ENCODE measurements at places on chromosomes 13 and 19.

- DNase-seq: no peak
These were observed 113.0 kb downstream of the UFM1 start for GRCh38 chr13:38462605-38463004.

GRCh38 chr19:18647807-18648206 is 11.0 kb downstream of the KLHL26 start:
- no peak for DNase-seq

- DNase-seq: peak; percentile 9
These were observed 6.1 kb upstream of the KANK2 start for GRCh38 chr19:11203194-11204075.

GRCh38 chr19:390386-391206 is 18.4 kb downstream of the C2CD4C start:
- DNase-seq: no peak

GRCh38 chr19:39173502-39173991 is 23.2 kb upstream of the NCCRP1 start:
- DNase-seq: no peak

DNA sequence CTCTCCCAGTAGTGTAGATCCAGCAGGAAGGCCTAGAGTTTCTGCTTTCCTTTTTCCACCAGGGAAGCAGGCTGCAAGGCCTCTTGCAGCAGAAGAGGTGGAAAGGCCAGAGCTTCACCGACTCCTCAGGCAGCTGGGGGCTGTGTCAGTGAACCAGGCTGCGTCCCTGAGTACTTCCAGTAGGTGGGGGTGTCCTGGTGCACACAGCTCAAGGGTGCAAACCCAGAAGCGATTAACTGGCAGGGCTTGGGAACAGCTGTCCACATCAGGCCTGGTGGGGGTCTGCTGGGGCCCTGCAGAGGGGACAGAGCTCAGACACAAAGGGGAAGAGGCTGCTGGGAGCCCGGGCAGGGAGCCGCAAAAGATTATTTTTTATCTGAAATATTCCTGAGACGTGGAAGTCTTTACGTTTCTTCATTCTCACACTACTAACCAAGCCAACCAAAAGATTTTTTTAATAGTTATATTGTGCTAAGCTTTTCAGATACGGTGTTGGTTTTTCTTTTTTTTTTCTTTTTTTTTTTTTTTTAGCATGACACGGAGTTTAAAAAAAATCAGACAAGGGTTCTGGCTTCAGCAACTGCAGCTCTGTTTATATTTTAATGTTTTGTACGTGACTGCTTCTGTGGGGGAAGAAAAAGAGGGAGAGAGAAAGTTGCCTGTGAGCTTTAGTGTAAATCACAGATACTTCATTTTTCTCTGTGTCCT is 11.0 kb downstream of the TSHZ3 start:
- no peak for DNase-seq

DNA sequence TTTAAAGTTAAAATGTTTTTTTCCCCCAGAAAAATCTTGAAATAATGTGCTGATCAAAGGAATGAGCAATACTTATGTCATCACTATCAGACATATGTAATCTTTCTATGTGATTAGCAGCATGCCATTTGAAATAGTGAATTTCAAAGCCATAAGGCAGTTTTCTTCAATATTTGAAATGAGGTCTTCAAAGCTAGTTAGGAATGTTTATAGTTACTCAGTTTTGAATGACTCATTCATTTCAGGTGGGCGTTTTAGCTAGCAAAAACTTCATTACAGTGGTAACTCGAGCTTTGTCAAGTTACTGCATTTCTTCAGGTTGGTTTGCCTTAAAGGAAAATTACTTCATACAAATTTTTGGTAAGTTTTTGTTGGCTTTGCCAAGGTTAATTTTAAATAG is 102.1 kb downstream of the ATP8A2 start:
- no peak for DNase-seq

GRCh38 chr13:33752597-33752996 is 65.4 kb upstream of the RFC3 start:
- no peak for DNase-seq

GRCh38 chr13:47896546-47896945 is 104.5 kb downstream of the SUCLA2 start:
- no peak for DNase-seq

All from activated CD4-positive, alpha-beta T cell treated with anti-CD3 and anti-CD28 coated beads, Interleukin-2, amount 50 U/mL, for 24 hours (primary cell).